Left kidney (tissue), 8 donors: ENCODE measurements at places on chromosomes 16 and 17.

DNA sequence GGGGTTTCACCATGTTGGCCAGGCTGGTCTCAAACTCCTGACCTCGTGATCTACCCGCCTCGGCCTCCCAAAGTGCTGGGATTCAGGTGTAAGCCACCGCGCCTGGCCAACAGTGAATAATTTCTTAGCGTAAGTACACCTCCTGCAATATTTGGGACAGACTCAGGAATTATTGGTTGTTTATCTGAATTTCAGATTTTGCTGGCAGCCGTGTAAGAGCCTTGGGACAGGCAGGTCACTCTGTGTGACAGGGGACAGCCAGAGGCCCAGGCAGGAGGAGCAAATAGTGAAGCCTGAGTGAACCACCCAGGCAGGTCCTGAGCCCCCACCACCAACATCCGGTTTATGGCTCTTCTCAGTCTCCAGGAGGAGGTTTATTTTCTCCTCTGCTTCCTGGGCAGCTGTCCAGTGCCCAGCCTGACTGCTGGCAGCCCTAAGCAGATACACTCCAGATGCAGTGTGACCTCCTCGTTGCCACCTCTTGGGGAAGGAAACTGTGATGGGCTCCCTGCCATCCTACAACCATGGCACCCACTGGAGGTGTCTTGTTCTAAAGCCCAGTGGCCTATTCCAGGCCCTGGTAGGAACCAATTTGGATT is 26.2 kb upstream of the ADORA2B start:
- DNase-seq, result no peak

- DNase-seq, result no peak
Observed at GRCh38 chr17:37802712-37803416, 58.0 kb upstream of the HNF1B start.

DNA sequence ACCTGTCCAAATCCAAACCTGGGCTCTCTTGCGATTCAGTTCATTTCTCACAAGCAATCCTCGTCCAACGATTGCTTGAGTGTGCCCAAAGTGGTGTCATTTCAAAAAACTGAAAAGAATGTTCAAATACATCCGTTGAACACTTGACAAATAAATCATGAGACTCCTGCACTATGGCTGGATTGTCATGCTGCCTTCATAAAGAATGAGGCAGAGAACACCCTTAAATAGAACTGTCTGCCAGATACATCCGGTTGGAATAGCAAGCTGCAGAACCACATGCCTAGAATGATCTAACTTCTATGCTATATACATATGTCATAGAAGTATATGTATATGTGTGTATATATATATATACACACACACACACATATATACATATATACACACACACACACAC is 55.4 kb upstream of the HAPSTR1 start:
- no peak for DNase-seq

DNA sequence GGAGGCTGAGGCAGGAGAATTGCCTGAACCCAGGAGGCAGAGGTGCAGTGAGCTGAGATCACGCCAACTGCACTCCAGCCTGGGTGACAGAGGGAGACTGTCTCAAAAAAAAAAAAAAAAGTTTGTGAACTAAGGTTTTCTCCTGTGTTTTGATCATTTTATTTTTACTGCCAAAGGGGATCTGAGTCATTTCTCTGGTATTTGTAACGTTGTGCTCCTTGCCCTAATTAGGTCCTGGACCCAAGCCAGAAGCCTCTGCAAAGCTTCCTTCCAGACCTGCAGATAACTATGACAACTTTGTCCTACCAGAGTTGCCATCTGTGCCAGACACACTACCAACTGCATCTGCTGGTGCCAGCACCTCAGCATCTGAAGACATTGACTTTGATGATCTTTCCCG is 32.1 kb downstream of the IST1 start:
- no peak for DNase-seq

DNA sequence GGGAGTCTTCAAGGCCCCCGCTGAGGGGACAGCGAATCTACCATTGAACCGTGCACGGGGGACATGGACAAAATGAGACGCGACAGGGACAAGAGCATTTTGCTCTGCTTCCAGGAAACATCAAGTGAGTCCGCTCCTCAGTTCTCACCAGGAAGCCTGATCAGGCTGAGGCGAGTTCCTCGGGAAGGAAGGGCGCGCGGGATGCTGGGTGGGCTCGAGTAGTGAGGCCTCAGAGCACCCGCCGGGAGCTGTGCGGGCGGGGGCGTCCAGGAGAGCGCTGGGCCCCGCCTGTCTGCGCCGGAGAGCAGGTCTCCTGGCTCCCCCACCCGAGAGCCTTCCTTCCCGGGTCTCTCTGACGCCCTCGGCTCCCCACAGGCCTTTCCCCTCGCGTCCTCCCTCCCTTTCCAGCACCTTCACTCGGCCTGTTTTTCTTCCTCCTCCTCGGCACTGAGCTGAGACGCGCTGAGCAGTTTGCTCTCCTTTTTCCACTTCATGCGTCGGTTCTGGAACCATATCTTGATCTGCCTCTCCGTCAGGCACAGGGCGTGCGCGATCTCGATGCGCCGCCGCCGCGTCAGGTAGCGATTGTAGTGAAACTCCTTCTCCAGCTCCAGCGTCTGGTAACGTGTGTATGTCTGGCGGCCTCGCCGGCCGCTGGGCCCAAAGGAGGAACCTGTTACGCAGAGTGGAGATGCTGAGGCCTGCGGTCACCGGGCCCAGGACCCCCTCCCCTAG is 2.6 kb upstream of the HOXB5 start:
- no peak for DNase-seq

- DNase-seq, result no peak
Observed at GRCh38 chr17:39600997-39601597, 6.6 kb downstream of the NEUROD2 start.

DNA sequence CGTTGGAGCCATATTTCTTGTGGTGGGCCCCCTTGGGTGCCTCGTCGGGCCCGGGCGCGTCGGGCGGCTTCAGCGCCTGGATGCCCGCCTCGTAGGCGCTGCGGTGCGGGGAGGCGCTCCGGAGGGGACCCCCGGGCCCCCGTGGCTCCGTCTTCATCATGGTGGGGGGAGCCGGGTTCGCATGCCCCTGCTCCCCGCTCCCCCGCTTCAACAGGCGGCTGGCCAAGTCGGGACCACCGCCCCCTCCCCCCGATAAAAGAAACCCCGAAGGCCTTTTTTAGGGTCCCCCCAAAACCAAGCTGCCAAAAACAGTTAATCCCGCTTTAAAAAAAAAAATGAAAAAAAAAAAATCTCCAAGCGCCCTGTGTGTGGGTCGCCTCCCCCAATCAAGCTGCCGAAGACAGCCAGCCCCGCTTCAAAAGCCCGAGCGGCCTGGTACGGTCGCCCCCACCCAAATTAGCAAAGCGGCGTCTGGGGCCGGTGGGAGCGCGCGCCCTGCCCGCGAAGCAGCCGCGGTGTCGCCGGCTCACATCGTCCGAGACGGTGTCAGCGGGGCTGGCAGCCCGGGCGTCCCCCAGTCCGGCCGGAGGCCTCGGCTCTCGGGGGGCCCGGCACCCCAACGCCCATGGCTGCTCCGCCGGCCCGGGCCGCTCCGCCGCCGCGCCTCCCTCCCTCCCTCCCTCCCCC is at the start of gene PPP1R9B:
PPP1R9B (minus strand) TSS at position 324 of the 687 bp plus-strand sequence; CDS start at position 160, 164 bp downstream.
- no peak for DNase-seq

DNA sequence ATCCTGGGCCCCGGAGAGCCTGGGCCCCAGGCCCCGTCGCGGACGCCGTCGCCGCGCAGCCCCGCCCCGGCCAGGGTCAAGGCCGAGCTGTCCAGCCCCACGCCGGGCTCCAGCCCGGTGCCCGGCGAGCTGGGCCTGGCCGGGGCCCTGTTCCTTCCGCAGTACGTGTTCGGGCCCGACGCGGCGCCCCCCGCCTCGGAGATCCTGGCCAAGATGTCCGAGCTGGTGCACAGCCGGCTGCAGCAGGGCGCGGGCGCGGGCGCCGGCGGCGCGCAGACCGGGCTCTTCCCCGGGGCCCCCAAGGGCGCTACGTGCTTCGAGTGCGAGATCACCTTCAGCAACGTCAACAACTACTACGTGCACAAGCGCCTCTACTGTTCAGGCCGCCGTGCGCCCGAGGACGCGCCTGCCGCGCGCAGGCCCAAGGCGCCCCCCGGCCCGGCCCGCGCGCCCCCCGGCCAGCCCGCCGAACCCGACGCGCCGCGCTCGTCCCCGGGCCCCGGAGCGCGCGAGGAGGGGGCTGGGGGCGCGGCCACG is 36.8 kb upstream of the ZC3H18 start:
- DNase-seq, result no peak

GRCh38 chr17:52384695-52385094 is 226.2 kb upstream of the CA10 start:
- no peak for DNase-seq

- DNase-seq, result no peak
Observed at GRCh38 chr16:69201291-69201690, 14.3 kb downstream of the SNTB2 start.

DNA sequence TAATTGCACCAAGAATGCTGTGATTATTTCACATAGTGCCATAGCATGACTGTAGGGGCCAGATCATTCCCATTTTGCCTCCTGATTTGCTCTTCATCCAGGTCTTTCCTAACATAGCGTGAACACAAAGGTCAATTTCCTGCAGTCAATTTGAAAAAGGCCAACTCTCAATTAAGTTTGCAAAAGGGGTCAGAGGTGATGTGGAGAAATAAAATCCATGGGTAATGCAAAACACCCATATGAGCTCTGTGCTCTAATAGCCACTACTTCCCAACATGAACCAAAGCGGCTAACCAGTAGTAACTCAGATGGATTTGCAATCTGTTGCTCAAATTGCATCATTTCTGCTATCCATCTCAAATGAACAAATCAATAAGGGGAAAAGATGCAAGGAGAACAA is 275.5 kb upstream of the SOX9 start:
- DNase-seq, result no peak

DNA sequence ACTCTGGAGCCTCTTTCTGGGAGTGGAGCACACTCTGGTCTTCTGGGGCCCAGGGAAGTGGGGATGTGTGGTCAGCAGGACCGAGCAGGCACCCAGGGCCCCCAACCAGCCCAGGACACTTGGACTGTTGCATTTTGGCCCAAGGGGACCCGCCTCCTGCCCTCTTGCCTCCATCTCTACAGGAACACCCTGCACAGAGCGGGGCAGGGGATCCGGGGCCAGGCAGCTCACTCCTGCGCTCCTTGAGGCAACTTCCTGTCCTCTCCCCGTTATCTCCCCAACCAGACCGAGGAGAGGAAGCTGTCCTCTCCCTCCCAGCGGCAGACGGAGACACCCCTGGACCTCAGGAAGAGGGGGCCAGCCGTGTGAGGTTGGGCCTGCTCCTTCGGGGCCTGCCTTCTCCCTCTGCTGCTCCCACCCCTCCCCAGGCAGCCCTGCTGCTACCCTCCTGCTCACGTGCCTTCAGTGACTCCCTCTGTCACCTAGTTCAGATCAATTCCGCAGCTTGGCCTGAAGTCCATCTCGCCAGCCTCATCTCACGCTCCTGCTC is 10.0 kb upstream of the ATP2A3 start:
- no peak for DNase-seq

- peak; percentile 53 for DNase-seq
Observed at GRCh38 chr16:50627419-50627818, 53.7 kb downstream of the SNX20 start.

DNA sequence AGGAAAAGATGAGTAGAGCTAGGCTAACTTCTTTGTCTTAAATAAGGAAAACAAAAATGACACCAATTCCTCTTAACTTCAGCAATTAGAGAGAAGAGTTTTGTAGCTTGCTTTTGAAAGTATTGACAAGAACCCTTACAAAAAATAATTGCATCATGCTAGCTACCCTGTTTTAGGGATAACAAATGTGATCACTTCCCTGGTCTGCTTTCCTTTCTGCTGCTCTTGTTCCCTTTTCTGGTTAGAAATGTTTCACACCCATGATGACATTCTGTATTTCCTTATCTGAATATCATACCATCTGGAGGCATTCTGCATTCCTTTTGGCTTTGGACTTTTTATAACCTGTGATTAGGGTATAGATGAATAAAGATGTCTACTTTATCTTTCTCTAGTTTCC is 9.9 kb upstream of the SMIM36 start:
- no peak for DNase-seq

DNA sequence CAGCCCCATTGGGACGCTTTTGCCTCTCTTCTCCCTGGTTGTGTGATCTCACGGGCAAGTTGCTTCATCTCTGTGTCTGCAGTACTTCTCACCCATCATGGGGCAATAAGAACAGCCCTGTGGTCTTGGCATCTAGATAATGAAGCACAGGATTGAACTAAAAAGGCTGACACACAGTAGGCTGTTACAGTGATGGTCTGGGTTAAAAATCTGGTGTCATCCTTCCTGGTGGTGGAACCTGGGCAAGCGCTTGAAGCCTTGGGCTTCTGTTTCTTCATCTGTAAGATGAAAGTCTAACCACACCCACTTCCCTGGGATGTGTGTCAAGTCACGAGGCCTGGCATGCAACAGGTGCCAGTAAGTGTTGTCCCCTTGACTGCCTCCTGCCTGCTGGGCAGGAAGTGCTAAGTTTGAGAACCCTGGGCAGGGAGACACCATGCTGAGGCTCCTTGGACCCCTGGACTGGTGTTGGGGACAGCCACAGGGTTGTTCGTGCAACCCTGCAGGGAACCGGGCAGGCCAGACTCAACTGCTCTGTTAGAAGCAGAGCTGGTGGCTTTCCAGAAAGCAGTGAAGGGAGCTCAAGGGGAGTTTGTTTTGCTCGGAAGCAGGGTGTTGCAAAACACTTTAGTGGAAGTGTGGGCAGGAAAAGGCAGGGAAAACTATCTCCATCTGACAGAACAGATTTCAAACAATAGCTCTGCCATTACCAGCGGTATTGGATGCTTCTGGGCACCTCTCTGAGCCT is 5.9 kb upstream of the MAP2K3 start:
- DNase-seq, result no peak

DNA sequence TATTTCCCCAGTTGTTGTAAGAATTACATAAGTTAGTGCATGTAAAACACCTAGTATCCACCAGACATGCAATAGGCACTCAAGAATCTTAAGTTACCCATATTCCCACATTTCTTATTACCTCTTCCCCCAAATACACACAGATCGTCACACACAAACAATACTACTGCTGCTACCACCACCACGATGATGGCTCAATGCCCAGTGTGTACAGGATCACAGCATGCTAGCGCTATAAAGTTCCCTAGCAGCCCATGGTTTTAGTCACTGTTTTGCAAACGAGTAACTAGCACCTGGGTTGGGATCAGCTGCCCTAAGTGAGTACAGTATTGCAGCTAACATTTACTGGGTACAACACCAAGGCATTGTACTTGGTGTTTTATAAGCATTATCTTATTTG is 411.7 kb downstream of the UTP18 start:
- DNase-seq, result no peak

- no peak for DNase-seq
Observed at GRCh38 chr16:68093816-68094613, 8.8 kb downstream of the NFATC3 start.

GRCh38 chr17:80821546-80821945 is 170.1 kb upstream of the CHMP6 start:
- DNase-seq, result no peak

DNA sequence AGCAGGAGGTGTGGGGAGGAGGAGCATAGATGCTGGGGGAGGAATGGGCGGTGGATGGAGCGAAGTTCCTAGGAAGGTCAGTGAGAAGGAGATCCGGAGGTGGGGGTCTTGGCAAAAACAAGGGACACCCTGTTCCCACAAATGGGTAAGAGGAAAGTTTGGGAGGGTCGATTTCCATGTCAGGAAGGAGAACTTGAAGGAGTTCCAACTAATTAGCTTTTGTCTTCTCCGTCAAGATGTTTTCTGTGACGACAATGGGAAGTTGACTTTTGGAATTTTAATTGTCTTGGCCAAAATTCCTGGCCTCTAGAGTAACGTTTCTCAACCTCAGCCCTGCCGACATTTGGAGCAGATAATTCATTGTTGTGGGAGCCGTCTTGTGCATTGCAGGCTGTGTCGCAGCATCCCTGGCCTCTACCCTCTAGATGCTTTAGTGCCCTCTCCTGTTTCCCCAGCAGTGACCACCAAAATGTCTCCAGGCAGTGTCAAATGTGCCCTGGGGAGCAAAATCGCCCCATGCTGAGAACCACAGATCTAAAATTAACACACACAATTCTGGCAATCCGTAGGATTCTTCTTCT is 97.1 kb downstream of the PITPNC1 start:
- no peak for DNase-seq
